ENCODE measurements at places on chromosomes 1 and 21.

DNA sequence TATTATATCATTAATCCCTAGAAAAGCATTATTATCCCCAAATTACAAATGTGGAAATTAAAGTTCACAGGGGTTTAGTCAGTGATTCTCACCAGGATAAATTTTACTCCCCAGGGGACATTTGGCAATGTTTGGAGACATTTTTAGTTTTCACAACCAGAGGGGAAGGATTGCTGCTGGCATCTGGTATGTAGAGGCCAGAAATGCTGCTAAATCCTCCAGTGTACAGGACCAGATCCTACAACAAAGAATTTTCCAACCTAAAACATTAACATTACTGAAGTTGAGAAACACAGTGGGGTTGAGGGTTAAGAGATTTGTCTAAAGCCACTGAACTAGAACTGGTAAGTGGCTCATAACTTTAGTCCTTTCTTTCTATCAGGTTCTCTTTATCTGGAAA is 162.0 kb upstream of the SYT6 start:
- no peak for DNase-seq

DNA sequence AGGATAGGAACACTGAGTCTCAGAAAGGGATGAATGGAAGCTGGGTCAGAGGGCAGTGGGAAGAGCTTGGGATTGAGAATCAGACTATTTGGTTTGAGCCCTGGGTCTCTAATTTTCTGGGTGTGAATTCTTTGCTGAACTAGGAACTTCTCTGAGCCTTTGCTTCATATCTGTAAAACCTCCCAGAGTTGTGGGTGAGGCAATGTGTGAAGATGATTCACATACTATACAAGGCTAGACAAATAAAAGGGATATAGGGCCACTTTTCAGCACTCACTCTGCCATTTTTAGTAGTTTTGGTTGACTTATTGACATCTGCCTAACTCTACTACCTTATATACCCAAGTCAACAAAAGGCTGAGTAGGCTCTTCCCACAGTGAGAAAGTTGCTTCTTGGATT is 77.7 kb upstream of the JUN start:
- no peak for DNase-seq

GRCh38 chr1:180627411-180627810 is 4.4 kb upstream of the XPR1 start:
- no peak for DNase-seq

DNA sequence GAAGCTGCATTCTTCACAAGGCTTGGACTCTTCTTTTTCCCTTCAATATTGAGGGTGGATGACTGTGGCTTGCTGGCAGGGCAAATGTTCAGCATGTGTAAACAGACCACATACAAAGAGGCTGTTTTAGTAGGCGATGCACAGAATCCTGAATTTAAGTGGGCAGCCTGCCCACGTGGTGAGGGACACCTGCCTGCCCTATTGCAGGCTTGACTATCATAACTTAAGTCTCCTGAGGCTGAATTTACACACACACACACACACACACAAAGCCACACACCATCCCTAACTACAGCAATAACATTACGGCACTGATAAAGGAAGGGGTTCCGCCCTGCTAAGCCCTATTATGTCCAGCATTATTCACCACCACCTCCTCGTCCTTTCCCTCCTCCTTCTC is 15.9 kb downstream of the SYT2 start:
- DNase-seq = no peak

GRCh38 chr1:22341791-22342605 is 109.7 kb upstream of the ZBTB40 start:
- no peak for DNase-seq

GRCh38 chr1:34441259-34442069 is 264.8 kb downstream of the C1orf94 start:
- DNase-seq = no peak

DNA sequence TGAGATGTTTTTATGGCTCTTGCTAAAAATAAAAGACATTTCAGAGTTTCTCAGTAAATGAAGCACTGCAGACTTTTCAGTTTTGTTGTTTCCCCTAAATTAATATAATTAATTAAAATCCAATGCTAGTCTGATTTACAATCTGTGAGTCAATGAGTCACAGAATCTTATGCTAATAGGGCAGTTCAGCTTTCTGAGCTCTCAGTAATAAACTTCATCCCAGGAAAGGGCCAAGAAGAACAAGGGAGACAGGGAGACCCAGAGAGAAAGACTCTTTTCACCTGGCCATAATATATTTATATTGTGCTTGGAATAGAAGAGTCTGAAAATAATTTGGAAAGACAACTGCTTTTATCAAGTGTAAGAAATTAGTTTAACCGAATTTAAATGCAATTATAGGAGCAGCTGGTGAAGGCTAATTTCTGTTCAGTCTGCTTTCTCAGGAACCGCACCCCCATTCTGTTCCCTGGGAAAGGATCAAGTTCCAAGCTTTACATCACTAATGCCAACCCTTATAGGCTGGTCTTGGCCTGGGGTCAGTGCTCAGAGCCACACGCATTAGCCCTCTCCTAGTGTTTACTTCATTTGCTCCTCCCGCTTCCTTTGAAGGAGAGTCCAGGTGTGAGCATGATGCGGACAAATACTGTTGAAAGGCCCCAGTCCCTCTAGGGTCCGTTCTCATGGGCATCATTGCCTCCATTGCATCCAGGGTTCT is 145.6 kb downstream of the ZBTB18 start:
- no peak for DNase-seq

- DNase-seq = no peak
These were observed 87.5 kb downstream of the COP1 start for GRCh38 chr1:176119549-176119948.

DNA sequence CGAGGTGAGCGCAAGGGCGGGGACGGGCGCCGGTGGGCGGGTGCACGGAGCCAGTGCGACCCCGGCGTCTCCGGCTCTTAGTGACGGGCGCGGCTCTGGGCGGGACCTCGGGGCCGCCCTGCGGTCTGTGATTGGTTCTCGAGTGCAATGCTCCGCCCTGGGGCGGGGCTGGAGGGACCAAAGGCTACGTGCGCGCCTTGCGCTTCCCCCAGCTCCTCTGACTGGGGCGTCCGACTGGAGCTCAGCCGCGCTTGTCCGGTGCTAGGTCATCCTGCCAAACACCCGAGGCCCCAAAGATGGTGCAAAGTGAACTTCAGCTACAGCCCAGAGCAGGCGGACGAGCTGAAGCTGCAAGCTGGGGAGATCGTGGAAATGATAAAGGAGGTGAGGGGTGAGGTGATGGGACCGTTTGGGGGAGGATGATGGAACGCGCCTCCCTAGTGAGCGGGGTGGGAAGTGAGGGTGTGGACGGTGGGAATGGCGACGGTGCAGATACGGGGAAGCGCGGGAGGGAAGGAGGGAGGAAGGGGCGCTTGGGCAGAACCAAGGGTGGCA is 811 bp downstream of the SH3D21 start:
- peak; percentile 90 for DNase-seq

- DNase-seq = no peak
These were observed 509.2 kb downstream of the LTN1 start for GRCh38 chr21:28483301-28484035.

DNA sequence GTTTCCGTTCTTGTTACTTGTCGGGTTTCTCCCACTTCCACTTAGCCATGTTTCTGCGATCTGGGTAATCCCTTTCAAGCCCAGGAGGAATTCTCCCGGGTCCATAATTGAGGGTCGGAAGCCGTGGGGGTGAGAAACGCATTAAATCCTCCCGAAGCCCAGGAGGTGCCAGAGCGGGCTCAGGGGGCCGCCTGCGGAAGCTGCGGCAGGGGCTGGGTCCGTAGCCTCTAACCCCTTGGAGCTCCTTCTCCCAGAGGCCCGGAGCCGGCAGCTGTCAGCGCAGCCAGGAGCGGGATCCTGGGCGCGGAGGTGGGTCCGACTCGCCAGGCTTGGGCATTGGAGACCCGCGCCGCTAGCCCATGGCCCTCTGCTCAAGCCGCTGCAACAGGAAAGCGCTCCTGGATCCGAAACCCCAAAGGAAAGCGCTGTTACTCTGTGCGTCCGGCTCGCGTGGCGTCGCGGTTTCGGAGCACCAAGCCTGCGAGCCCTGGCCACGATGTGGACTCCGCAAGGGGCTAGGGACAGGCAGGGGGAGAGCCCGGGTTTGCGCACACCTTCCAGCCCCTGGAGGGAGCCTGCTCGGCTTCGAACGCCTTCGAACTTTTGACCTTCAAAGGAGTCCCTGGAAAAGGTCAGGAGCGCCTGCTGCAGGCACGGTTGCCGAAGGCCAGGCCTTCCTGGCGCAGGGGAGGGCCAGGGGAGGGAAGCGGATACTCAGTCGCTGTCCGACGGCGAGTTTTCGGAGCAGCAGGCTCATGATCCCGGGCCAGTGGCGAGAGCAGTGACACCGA is 1.7 kb upstream of the SIM2 start:
- DNase-seq = no peak

DNA sequence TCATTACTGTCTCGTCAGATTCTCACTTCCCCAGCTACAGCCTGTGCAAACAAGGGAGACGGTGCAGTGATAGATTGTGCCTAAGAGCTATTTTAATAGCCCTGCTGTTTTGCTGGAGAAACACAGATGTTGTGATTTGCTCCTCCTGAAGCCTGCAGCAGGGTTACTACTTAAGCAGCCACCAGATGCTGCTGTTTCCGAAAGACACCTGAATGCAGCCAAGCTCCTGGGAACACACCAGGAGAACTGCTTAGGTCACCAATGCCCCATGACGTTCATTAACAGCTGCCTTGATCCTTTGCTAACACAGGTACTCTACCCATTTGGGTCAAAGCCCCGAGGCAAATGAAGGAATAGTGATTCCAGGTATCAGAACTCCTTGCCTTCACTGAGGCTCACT is 411.8 kb upstream of the DAB1 start:
- DNase-seq = no peak

GRCh38 chr1:40903106-40903505 is 40.9 kb upstream of the CITED4 start:
- DNase-seq = no peak

All from stimulated activated CD4-positive, alpha-beta T cell treated with anti-CD3 and anti-CD28 coated beads, Interleukin-15, amount 100 ng/mL, for 1 hour (primary cell).